ENCODE measurements at places on chromosomes 7 and 10.

- DNase-seq, result no peak
Observed at GRCh38 chr7:156903232-156903909, 10.4 kb upstream of the LMBR1 start.

- no peak for DNase-seq
Observed at GRCh38 chr7:129095258-129095657, 40.3 kb upstream of the TNPO3 start.

- DNase-seq, result no peak
Observed at GRCh38 chr7:25026156-25026555, 46.2 kb upstream of the OSBPL3 start.

DNA sequence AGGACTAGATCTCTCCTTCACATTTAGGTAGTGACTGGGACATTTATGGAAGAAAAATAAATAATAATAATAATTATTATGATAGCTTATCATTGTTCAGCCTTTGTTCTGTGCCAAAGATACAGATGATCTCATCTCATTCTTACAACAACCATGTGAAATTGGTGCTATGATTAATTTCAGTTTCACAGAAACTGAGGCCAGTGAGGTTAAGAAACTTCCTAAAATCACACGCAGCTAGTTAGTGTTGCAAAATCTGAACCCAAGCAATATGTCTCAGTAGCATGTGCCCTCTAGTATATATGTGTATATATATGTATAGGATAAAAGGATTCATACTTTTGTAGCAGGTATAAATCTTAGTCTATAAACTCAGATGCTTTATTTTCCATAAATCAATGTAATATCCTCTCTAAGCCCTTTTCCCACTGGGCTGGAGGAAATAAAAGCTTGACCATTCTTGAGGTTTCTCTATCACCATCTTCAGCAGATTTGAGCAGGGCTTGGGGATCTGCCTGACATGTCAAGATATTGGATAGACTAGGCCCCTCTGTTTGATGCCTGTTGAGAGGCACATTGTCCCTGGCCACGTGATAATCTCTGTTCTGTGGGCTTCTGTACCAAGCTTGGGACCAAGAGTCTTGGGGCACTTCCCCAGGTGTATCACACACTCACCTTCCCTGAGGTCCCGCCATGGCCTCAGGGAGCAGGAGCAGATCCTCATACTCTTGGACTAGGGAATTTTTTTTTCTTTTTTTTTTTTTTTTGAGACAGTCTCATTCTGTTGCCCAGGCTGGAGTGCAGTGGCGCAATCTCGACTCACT, 172.6 kb upstream of the NRP1 start:
- no peak for DNase-seq

DNA sequence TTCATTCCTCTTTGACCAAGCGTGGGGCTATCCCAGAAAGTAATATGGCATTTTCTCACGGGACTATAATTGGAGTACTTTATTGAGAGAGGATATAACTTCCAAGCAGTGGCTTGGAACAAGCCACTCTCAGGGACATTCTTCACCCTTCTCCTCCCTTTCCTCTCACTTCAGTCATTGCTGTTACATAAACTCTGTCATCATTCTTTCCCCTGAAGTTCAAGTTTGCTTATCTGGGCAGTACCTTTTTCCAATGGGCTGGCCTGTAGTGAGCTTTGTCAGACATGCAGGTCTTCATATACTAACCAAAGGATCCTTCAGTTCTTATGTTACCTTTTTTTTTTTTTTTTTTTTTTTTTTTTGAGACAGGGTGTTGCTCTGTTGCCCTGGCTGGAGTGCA, 58.7 kb upstream of the KMT2E start:
- DNase-seq, result no peak

DNA sequence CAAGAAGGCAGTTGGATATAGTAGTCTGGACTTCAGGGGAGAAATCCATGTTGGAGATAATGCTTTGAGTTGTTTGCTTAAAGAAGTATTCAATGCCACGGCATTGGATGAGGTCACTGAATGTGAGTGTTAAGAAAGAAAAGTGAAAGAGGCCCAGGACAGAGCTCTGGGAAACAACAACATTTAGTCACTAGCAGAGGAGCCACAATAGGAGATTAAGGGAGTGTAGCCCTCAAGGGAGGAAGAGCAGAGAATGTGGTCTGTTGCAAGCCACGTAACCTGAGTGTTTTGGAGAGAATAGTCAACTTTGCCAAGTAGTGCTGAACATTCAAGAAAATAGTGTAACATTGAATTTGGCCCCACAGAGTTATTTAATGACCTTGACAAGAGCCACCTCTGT, 114.7 kb downstream of the MYO3A start:
- no peak for DNase-seq

- DNase-seq, result no peak
Observed at GRCh38 chr10:43689007-43689491, 40.4 kb upstream of the ZNF32 start.

DNA sequence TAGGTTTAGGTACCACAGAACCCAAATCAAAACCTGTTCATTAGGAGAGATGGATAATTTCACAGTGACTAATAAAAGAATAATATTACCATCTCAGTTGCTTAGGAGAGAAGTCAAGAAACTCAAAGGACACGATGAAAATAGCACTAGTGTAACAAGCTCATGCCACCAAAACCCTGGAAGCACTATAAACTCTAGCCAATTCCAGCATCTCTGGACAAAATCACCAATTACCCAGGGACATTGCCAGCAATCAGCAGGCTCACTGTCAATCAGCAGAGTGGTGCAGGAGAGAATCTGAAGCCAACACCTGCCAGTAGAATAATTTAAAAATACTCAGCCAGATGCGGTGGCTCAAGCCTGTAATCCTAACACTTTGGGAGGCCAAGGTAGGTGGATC, 88.9 kb downstream of the ARMH3 start:
- no peak for DNase-seq

DNA sequence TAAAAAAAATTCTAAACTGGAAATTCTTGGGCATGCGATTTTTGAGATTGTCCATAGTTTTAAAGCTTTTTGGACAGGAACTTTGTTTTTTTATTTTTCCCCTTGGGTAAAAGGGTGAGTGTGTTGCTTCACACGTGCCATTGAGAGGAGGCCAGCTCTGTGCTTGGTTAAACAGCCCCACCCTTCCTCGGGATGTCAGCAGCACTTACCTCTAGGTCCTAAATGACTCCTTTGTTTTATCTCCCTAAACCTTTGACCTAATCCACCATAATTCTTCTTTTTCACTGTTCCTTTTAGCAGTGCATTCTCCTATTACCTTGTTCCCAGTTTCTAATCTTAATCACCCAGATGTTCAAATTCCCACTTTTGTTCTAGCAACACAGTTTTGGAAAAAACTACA, 83.5 kb downstream of the SEMA3D start:
- DNase-seq, result no peak

DNA sequence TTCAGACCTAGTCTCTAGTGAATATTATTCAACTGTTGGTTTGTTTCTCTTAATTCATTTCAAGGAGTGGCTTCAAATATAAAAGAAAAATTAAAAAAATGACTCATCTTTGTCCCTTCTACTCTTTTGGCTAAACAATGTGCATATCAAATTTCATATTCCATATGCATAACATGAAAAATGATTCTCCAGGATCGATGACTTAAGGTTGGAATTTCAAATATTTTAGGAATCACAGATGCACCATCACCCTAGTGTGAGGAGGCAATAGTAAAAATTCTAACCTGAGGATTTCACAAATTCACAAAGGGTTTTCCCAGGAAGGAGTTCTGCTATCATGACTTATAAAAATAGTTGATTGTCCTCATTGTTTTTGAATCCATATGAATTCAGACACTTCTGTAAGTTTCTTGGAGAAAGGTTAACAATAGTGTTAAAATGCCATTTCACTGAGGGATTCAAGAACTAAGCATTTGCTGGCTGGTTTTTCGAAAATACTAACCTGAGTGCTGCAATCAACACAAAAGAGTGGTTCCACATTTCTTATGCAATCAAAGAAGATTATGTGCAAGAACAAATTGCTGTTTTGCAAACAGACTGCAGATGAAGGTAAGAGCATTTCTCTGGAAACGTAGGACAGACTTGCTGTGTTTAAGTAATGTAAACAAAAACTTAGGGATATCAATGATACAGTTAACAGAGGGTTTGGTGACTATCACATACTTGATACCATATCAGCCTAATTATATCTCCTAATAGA, 547.5 kb upstream of the LRRTM3 start:
- no peak for DNase-seq

DNA sequence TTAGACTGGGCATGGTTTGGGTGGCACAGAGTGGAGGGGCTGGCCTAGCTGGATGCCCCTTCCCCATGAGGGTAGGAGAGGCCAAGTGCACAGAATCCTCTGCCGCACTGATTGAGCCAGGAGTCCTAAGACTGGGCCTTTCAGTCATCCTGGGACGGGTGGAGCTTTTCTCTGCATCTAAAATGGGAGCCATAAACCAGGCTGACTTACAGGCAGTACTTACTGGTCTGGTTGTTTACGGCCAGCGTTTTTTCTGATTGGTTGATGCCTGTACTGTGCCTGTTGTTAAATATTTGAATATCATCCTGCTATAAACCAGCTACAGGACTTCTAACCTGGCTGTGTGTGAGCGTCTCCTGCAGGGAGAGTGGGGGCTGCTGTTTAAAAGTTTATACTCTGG, 107.8 kb downstream of the CDH23 start:
- no peak for DNase-seq

DNA sequence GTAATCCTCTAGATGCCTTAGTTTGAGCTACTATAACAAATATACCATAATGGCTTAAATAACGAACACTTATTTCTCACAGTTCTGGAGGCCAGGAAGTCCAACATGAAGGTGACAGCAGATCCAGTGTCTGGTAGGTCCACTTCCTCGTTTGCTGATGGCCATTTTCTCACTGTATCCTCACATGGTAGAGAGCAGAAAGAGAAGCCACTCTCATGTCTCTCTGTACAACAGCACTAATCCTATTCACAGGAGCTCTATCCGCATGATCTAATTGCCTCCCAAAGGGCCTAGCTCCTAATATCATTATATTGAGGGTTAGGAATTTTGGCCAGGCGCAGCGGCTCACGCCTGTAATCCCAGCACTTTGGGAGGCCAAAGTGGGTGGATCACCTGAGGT, 10.2 kb downstream of the HIBADH start:
- DNase-seq, result no peak

- no peak for DNase-seq
Observed at GRCh38 chr10:3427347-3427746, 254.8 kb upstream of the PITRM1 start.

DNA sequence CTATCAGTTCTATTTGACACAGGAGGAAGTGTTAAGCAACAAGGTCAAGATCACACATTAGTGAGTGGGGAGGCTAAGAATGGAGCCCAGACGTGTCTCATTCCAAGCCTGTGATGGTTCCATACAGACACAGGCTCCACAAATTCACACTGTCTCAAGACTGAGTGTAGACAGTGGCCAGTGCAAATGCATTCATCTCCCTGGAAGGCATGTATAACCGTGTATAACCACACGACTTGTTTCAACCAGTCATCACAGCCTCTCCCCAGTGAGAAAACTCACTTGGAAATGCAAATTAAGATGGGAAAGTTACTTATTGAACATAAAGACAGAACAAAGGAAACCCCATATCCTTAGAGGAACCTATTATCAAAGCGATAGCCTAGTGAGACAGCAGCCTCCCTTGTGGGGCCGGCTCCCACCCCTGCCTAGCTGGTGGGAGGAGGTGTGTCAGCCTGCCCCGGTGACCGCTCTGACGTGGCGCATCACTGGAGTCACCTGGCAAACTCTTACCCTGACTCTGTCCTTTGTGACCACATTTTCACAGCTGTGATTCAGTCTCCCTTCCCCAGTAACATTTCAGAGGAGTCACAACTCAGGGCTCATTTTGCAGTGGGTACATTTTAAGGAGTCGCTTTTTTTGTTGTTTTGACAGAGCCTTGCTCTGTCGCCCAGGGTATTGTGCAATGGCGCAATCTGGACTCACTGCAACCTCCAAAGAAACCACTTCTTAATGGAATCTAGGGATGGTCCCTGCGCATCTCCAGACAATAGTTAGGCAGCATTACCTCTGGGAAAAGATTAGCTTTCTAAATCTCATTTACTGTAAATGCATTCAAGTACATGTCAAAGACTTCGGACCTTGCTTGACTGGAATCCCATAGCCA, 126.6 kb upstream of the PARD3 start:
- no peak for DNase-seq

- no peak for DNase-seq
Observed at GRCh38 chr10:49562893-49563292, 24.0 kb upstream of the ERCC6 start.

Measured in K562 (cell line).